Thyroid gland (tissue), 4 donors: ENCODE measurements at places on chromosomes 7 and 10.

- peak; percentile 75 for DNase-seq
Measured at GRCh38 chr7:749140-749551, 22.1 kb upstream of the PRKAR1B start.

- DNase-seq, result peak; percentile 42
Measured at GRCh38 chr10:63671317-63671937, 150.2 kb downstream of the REEP3 start.

GRCh38 chr7:25726170-25726780 lies 425.7 kb upstream of the NFE2L3 start:
- no peak for DNase-seq

GRCh38 chr7:28293527-28293835 lies 112.9 kb upstream of the JAZF1 start:
- DNase-seq, result no peak

DNA sequence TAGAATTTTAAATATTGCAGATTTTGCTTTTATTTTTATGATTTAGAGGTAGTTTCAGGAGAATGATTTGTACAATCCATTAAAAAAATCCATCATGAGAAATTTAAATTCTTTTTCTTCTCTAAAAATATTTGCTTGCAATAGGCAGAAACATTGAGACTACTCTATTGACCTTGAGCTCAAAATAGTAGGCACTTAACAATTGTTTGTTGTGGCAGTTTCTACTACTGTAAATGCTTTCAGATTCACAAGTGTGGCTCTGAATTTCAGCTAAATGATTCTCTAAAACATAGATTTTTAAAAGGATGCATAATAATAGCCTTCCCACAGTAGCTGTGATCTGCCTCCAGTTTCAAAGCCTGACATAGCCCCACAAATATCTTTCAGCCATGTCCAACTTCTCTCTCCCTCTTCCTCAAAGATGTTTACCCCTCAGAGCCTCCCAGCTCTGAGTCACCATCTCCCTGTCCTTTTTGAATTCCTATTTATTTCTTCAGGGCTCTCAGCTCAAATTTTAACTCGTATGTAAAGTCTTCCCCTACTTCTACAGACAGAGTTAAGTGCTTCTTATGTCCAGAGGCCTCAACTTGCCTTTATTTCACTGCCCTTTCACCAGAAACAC lies 160.5 kb downstream of the AOAH start:
- no peak for DNase-seq

DNA sequence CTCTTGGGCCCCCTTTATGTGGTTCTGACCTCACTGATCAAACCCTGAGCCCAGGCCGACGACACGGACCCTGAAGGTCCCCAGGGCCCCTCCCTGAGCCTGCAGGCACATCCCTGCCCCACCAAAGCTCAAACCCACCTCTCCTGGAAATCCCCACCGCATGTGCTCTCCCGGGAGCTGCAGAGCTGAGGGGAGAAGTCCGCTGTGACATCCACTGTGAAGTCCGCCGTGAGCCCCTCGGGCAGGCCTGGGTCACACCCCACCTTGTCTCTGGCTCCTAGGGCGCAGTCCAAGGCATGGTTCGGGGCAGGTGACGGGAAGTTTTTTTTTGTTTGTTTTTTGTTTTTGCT lies 100.2 kb downstream of the MICALL2 start:
- no peak for DNase-seq

GRCh38 chr10:88707429-88708155 lies 1.5 kb downstream of the LIPK start:
- no peak for DNase-seq

DNA sequence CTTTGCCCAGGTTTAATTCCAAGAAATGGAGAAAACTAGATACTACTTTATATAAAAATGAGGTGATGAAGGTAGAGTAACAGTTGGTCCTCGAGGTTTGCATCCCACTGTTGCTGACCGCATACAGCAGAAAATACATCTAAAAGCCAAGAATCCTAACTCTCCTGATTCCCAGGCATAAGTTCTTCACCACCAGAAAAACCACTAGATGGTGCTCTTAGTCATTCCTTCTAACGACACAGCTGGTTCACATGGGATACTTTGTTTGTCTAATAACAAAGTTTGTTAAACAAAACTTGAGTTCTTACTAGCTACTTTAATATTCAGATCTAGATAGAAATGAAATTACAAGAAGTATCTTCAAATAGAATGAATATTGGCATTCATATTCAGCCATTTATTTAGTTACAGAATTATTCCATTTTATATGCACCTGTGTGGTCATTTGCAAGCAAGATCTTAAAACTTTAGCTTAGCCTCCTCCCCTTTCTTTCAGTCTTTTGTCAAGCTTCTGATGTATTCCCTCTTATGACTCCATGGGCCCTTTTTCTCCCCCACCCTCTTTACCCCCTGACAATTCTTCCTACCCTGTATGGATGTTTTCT lies 54.1 kb upstream of the CYP26C1 start:
- DNase-seq, result no peak

DNA sequence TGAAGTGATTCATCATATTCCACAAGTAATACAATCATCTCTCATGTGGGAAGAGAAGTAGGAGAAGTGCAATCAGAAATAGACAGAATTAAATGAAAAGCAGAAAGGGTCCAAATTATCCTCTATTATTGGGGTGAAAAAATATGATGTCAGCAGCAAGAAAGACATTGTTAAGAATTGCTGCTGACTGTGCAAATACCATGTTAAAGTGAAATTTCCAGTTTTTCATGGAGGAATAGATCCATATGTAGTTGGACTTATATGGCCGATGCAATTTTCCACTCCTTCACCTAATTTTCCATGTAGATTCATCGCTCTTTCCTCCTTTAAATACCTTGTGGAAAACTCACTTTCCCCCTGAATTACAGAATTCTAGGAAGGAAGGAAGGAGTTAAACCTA lies 819.8 kb downstream of the GATA3 start:
- no peak for DNase-seq
